AG04450 (cell line): ENCODE measurements at places on chromosomes 7 and 10.

DNA sequence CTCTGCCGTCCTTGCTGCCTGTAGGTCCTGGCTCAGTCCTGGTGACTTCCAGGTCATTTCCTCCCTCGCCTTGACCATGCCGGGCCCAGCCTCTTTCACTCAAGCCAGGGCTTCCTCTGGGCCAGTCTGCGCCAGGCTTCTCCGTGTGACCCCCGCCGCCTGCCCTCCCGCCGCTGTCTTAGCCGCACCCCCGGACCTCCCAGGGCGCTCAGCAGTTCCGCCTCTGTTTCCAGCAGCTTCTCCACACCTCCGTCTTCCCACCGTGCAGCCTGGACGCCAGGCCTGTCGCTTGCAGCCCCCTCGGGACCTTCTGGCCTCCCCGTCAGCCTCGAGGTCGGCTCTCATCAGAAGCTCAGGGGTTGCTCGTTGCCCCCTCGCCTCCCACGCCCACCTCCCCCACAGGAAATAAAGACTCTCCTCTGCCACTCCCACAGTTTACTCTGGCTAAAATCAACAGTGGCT is 123.0 kb upstream of the FZD8 start:
- no peak for DNase-seq

- no peak for DNase-seq
These were observed 9.6 kb downstream of the TPK1 start for GRCh38 chr7:144826208-144826607.

DNA sequence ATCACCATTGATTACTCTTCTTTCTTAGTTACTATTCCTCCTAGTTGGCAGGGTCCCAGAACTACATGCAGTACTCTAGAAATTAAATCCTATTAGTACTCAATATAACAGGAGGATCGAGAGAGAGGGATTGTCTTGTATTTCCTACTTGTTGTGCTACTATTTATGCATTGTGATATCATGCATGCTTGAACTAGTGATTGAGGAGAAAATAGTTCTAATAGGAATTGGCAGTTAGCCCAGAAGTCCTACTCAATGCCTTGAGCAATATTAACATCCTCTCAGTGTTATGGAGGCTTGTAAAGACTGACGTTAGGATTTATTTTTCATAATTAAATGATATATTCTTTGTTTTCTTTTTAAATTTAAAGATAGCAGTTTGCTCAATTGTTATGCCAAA is 67.4 kb downstream of the FOXP2 start:
- DNase-seq = peak; percentile 16

DNA sequence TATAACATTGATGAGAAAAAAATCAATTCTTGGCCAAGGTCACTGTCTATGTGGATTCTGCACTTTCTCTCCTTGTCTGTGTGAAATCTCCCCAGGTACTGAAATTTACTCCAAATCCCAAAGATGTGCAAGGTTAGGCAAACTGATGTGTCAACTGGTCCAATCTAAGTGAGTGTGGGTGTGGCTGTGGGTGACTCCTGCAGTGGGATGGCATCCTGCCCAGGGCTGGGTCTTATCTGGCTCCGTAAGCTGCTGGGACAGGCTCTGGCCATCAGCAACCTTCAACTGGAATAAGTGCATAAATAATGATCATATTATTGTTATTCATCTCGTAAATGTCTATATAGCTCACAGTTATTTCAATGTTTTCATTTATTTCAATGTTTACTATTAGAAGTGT is 79.3 kb downstream of the JCAD start:
- DNase-seq = no peak

GRCh38 chr10:84261236-84261915 is 16.5 kb downstream of the RGR start:
- DNase-seq = no peak

DNA sequence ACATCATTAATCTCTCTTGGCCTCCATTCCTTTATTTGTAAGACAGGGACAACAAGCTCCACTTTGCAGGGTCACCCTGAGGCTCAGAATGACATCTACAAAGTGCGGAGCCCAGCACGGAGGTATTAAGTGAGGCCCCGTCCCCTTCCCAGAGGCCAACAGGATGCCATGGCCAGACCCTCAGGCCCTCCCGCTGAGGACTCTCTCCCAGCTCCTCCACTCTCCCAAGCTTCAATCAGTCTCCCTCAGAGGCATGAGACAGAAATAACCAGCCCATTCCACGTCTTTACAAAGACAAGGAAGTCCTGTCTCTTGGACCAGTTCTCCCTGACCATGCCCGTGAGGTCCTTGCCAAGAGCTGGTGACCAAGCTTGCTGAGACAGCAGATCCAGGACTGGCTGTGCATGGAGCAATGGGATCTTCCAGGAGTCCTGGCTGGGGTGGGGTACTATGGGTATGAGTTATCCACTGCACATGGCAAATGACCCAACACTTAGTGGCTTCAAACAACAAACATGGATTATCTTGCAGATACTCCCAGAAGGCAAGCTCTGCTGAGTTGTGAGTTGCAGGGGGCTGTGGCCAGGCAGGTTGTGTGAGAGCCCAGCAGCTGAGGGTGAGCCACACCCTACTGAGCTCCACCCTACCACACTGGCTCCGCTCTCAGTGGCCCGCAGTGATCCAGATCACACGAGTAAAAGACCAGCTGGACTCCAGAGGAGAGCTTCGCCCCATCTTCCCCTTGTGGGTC is 4.3 kb upstream of the PPIF start:
- DNase-seq = no peak

DNA sequence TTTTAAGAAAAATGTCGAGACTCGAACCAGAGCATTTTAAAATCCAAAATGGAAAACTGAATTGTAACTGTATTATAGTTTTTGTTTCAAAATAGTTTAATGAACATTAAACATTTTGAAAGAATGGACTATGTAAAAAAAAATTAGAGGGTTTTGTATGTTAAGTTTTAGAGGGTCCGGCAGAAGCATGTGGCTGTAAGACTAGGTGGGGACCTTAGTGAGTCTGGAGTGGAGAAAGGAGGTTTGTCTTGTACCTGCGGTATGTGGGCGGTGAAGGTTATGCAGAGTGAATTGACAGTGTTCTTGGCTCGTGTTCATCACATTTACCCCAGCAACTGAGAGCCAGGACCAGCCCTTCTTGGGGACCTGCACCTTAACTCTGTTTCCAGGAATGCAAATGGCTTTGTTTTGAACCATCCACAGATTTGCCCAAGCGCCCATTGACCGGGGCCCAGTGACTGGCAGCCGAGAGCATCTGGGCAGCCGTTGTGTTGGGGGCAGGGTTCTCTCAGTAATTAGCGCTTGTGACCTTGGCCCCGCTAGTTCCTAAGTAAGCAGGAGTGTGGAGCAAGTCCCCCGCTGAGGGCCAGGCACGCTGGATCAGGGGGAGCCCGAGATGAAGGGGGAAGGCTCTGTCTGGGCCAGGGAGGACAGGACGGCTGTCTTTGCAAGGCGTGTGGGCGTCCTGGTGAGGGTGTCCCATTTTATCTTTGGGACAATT is 1.4 kb upstream of the KLF6 start:
- DNase-seq = no peak

GRCh38 chr7:72281308-72281707 is 130.8 kb downstream of the CALN1 start:
- no peak for DNase-seq

DNA sequence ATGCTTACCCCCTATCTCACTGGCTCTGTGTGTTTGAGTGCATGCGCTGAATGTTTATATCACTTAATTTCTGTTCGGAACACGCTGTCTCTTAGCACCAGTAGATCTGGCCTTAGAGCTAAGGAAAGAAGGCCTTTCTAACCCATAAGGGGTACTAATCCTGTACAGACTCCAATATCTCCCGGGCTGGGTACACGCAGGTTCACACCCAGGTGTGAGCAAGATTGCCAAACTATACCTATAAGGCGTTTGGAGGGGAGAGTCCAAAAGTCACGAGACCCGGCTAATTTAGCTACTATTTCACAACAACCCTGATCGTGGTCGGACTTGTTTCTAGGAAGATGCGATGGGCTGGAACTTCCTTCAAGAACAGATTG is 727 bp upstream of the PDSS1 start:
- no peak for DNase-seq

- DNase-seq = no peak
These were observed 109.8 kb upstream of the IL6 start for GRCh38 chr7:22617166-22617565.

DNA sequence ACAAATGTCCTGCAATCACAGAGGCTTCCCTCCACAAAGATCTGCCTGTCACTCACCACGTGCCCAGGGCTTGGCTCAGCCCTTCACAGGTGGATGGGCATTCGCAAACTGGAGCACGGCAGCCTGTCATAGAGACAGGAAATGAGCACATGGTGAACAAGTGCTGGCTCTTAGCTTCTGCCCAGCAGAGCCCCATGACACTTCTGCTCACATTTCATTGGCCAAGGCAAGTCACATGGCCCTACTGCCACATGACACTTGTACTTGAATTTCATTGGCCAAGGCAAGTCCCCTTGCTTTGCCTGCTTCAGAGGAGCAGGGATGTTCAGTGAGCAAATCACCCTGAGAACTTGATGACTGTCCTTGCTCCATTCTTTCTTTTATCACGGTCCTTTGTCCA is 110.8 kb upstream of the PPP2R2D start:
- DNase-seq = no peak

- no peak for DNase-seq
These were observed 76.0 kb downstream of the GPR141 start for GRCh38 chr7:37759526-37759925.

- no peak for DNase-seq
These were observed 164.3 kb downstream of the GRID1 start for GRCh38 chr10:86202226-86202735.

DNA sequence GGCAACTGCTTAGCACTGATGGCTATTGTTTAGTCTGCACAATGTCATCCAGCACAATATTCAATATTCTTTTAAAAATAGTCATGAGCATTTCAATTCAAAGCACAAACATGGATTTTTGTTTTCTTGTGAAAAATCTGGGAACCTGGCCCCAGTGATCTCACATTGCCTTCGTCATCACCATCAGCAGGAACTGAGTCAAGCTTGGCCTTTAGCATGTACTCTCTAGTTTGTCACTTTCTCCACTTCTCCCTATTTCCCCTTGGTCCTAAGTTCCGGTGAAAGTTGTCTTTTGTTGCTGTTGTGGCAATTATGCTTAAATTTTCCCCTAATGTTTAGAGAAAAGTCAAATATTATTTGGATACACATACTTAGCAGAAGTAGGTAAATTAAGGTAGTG is 252.9 kb upstream of the SORCS1 start:
- no peak for DNase-seq

- no peak for DNase-seq
These were observed 14.1 kb upstream of the CRCP start for GRCh38 chr7:66100408-66101050.

GRCh38 chr10:4243651-4244050 is 458.6 kb upstream of the KLF6 start:
- DNase-seq = peak; percentile 97

DNA sequence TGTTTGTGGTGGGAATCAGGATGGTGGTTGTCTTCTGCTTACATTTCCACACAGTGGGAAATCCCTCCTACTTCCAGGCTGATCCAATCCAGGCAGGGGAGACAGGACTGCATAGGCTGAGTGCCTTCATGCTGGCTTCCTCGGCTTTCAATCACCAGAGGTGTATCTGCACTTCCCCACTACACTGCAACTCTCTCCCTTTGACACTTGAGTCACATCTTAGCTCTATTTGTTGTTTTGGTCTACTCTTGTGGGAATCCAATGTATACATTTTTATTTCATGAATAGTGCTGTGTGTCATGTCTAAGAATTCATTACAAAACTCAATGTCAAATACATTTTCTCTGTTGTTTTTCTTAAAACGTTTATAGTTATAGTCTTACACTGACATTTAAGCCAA is 735.6 kb downstream of the XPNPEP1 start:
- peak; percentile 81 for DNase-seq

- peak; percentile 65 for DNase-seq
These were observed at the start of gene EEF1AKMT2 for GRCh38 chr10:124791547-124792348. Gene EEF1AKMT2, minus strand, starts transcription at chr10:124791887. Its CDS starts 54 bp downstream, at chr10:124791833.

DNA sequence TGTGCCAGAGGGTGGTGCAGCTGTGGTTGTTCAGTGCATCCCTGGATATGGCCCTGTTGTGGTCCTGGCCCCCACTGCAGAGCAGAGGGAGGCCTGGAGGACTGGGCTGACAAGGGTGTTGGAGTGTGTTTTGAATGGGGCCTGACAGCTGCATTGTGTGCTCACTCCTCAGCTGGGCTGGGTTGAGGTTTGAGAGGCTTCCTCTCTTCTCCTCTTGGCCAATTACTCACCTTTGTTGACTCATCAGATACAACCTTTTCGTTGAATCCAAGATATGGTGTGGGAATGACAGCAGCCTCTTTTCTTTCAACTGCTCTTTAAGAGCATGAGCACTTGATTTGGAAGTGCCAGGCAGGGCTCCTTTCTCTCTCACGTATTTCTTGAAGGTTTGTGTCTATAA is 228.5 kb upstream of the COBL start:
- no peak for DNase-seq

DNA sequence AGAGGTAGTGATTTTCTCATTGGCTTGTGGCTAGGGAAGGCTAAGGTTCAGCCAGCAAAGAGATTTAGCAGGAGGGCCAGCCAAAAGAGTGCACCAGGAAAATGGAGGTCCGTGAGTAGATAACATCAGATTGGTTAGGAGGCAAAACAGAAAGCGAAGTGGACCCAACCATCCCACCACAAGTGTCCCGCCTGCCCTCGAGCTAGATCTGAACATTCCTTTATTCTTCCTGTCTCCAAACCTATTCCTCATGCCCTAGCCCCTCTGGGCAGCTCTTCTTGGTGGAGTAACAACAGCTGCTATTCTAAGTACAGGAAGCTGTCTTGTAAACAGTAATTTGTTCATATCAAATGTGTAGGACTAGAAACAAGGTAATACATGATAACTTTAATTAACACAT is 85.7 kb upstream of the BET1 start:
- DNase-seq = no peak

DNA sequence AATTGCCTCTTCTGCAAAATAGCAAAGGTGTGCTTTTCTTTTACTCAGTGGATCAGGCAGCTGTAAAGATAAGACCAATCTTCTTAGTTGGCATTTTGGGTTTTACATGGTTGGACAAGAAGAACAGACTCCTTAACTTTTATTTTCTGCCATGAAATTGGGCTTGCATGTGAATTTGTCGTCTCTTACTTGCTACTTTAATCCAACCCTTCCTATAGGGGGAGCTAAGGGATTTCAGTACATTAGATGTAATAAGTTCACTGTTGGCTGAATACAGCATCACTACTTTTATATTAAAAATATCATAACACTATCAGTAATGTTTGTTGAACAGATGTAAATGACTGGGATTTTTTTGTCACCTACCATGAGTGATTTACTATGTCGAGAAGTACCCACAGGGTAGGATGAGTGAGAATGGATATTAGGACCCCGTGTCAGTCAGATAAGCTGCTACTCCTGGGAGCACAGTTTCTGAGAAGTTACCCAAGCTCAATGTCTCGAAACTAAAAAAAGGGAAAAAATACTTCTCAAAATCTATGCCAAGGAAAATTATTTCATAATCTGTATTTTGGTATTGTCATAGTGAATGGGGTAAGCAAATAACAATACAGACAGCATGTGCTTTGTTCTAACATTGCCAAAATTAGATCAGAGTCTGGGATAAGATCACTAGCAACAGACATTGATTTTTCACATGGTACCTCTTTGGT is 127.4 kb upstream of the AGR3 start:
- DNase-seq = no peak

DNA sequence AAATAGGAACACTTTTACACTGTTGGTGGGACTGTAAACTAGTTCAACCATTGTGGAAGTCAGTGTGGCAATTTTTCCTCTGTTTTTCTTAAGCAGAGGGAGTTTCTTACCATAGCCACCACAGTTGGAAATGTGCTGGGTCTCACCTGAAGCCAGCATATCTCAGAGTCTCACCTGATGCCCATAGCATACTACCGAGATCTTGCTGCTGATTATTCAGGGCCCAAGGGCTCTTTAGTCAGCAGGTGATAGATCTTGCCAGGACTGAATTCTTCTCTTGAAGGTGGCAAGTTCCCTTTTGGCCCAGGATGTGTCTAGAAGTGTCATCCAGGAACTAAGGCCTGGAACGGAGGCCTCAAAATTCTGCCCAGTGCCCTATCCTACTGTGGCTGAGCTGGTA is 215.4 kb downstream of the CCDC7 start:
- no peak for DNase-seq
